ENCODE measurements at places on chromosomes 3 and 15.

GRCh38 chr3:142987707-142988106, 13.7 kb upstream of the U2SURP start:
- no peak for DNase-seq

GRCh38 chr3:46049093-46049492, 21.8 kb upstream of the XCR1 start:
- no peak for DNase-seq

GRCh38 chr3:150761831-150762661, 923 bp downstream of the SIAH2 start:
- no peak for DNase-seq

GRCh38 chr3:123067689-123068600, 1.1 kb downstream of the PDIA5 start:
- no peak for DNase-seq

DNA sequence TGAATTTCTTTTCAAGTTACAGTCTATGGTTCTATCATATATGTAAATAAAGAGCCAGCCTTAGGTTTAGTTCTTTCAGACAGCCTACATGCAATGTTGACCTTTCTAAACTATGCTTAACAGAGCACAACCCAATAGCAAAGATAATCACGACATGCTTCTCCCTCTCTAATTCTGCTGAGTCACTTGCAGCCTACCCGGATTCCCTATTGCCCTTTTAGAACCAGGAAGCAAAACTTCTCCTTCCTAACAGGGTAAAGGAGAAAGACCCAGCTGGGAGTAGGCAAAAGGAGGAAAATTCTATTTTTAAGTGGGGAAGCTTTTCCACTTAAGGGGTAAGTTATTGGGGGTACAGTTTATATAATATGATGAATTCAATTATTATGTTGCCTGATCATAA, 79.3 kb downstream of the SLC7A14 start:
- DNase-seq, result no peak

Measured in stimulated activated CD4-positive, alpha-beta T cell treated with anti-CD3 and anti-CD28 coated beads, Interleukin-4, amount 100 ng/mL, for 48 hours (primary cell).